Activated CD8-positive, alpha-beta memory T cell treated with anti-CD3 and anti-CD28 coated beads for 1 hour (primary cell): ENCODE measurements at places on chromosomes 11 and 22.

GRCh38 chr11:106400949-106401570 lies 323.6 kb downstream of the AASDHPPT start:
- DNase-seq = no peak

DNA sequence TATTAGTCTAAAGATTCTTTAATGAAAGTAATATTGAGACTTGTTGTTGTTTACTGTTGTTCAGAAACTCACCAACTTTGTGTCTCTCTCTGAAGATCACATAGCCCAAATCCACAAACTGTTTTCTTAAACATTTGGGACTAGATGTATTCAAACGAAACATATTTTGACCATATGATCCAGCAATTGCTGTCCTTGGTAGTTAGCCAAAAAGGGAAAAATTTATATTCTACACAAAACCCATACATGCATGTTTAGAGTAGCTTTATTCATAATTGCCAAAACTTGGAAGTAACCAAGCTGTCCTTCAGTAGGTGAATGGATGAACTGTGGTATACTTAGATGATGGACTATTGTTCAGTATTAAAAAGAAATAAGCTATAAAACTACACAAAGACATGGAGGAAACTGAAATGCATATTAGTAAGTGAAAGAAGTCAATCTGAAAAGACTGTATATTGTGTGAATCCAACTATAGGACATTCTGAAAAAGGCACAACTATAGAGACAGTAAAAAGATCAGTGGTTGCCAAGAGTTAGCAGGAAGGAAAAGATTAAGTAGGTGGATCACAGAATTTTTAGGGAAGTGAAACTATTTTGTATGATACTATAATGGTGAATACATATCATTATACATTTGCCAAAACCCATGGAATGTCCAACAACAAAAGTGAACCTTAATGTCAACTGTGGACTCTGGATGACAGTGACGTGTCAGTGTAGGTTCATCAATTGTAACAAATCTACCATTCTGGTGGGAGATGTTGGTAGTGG lies 442.9 kb downstream of the INSC start:
- DNase-seq = no peak

GRCh38 chr11:45405916-45406670 lies 120.0 kb upstream of the SYT13 start:
- DNase-seq = no peak

- no peak for DNase-seq
Observed at GRCh38 chr11:57662893-57663292, 5.0 kb upstream of the ZDHHC5 start.

DNA sequence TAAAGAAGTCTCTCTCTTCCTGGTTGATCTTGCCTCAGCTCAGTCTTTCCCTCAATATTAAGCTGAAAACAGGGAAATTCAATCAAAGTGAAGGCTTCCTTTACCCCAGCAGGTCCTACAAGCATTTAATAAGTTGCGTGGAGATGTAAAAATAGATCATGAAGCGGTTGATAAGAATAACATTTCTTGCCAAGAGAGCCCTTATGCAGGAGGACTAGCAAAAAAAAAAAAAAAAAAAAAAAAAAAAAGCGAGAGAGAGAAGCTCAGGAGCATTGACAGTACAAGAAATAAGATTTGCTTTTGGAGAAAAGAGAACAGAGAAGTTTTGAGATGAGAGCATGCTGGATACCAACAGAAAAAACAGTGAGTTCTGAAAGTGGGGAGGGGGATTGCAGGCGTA lies 112.2 kb upstream of the CLMP start:
- DNase-seq = no peak

GRCh38 chr11:8209208-8209807 lies 40.5 kb upstream of the RIC3 start:
- DNase-seq = no peak

DNA sequence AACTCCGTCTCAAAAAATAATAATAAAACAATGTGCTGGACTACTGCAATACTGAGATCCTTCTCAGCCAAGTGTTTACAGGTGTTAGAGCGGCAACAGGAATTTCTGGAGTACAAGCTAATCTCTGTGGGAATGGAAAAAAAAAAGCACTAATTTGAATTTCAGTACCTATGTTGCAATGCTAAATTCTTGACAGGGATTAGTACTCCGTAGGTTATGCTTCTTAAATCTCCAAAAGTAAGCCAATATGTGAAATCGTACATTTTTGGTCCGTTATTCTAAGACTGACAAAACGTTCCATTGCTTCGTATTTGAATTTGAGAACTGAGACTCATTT lies 1.1 kb downstream of the ATL3 start:
- no peak for DNase-seq

- no peak for DNase-seq
Observed at GRCh38 chr11:47099918-47100315, 76.8 kb downstream of the ARFGAP2 start.

- no peak for DNase-seq
Observed at GRCh38 chr11:95716266-95716665, 73.3 kb downstream of the FAM76B start.

- no peak for DNase-seq
Observed at GRCh38 chr11:104570078-104570701, 328.1 kb downstream of the CASP12 start.

DNA sequence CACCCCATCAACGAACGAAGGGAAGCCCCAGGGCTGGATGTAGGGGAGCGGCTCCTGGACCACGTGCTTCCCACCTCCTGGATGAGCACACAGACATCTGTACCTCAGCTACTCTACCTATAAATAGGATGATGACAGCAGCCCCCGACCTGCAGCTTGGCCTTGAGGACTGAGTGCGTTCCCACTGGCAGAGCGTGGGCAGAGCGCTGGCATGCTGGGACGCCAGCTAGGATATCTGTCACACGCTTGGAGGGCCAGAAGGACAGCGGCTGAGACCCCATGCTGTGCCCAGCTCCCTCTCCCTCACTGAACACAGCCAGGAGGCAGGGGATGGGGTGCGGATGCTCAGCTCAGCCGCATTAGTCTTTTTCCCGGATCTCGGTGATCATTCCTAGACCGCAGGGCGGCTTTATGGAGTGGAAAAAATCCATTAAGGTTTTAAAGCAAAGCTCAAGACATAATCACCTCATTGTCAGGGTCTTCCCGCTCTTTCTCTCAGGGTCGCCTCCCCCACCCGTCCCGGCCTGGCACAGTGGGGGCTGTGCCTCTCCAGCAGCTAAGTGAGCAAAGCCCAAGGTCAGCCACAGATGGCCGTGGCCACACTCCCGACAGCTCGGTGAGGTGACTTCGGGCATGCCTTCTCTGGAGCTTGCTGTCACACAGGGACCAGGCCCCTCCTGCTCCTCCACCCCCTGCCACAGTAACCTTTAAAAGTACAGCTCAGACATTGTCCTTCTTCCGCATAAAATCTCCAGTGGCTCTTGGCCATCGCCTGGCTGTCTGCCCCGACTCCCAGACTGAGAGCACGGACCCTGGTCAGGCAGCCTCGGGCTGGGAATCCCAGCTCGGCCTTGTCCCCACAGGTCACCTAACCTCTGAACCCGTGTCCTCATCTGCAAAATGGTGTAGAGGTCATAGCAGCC lies 69.6 kb upstream of the SHISAL1 start:
- no peak for DNase-seq

DNA sequence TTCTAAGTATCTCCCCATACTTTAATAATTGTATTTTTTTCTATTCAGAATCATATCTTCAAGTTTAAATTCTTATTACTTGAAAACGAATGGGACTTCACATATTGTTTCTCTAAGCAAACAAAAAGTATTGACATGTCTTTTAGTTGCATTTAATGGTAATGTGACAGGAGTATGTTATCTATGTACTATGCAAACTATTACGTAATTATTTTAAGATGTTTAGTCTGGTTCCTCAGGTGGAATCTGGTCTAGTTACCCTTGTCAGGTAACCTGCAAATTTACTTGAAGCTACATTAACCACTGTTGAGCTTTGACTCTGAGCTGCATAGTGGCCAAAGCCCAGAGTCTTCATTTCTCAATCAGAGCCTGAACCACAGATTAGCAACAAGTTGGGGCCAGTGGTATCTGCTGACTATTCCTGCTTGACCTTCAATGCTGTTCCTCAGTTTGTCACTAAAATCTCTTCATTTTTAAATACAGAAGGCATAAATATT lies 110.6 kb downstream of the ATM start:
- DNase-seq = no peak

- DNase-seq = no peak
Observed at GRCh38 chr11:107675902-107676301, 36.0 kb downstream of the SLN start.

- DNase-seq = no peak
Observed at GRCh38 chr11:122668562-122669090, 13.1 kb downstream of the UBASH3B start.
